Fibroblast of pulmonary artery (primary cell): ENCODE measurements at places on chromosomes 3 and 15.

DNA sequence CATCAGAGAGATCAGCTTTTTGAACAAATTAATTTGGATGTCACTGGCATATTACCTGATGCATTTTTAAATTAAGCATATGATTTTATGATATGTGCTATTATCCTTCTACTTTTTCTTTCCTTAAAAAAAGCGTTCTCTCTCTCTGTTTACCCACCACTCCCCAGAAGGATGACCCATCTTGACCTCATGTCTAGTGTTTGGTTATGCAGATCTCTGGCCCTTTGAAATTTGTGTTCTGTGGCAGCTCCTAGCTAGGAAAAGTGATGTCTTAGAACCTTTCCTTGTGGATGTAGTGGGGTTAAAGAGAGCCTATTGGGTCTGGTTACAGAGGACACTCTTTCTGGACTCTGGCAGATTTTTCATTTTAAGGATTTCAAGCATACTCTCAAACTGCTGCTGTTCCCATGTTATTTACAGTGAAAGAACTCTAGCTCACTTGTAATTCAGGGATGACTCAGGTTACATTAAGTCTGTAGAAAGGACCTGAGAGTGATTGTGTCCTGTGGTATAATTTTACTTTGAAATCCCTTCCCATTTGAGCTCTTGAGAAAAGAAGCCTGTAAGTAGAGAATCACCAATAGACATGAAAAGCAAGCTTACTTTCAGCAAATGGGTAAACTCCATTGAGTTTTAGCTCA, 23.8 kb downstream of the ARHGEF26 start:
- no peak for DNase-seq

- DNase-seq, result no peak
These were observed 197.7 kb upstream of the GBE1 start for GRCh38 chr3:81958972-81959640.

DNA sequence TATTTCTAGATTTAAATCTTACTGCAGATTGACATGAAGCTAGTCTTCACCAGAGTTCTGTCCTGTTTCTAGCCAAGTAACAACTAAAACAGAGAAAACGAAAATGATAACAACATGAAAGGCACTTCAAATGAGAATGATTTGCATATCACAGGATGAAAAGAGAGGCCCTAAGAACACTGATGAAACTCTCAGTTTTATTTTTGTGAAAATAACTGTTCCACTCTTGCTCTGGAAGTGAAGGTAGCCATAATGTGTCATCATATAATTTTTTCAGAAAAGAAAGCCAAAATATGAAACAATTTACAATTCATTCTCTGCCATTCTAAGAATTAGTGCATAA, 274.4 kb downstream of the ADAMTSL3 start:
- no peak for DNase-seq

DNA sequence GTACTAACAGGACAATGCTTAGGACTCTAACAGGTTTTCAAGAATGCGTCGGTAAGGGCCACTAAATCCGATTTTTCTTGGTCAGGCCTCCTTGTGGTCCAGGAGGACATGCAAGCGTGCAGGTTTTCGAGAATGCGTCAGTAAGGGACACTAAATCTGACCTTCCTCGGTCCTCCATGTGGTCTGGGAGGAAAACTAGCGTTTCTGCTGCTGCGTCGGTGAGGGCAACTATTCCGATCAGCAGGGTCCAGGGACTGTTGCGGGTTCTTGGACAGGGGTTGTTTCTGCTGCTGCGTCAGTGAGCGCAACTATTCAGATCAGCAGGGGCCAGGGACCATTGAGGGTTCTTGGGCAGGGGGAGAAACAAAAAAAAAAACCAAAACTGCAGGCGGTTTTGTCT, 7.8 kb upstream of the UBP1 start:
- no peak for DNase-seq

- no peak for DNase-seq
These were observed 15.4 kb downstream of the RASGRP1 start for GRCh38 chr15:38549222-38549621.

DNA sequence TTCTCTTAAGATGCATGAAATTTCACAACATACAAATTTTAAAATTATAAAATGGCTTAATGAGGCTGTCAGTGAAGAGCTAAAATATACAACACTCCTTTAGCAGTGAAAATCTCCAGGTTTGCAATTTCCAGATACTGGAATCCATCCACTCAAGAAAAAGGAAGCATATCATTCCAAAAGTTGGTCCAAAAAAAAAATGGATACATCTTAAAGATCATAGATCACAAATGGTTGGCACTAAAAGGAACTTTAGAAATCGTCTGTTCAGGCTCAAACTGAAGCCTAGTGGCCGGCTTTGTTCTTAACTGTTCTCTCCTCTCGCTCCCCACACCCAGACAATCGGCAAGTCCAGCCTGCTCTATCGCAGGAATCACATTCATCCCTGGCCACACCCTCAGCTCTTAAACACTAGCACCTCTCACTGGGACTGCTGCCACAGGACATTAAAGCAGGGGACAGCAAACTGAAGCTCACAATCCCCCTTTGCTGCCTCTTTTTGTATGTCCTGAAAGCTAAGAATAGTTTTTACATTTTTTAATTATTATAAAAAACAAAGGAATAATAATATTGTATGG, 130.3 kb upstream of the CDIN1 start:
- no peak for DNase-seq

GRCh38 chr3:11718637-11719405, 75.1 kb upstream of the VGLL4 start:
- DNase-seq, result peak; percentile 51
